ENCODE measurements at places on chromosomes 2 and 18.

- no peak for DNase-seq
These were observed 1130.3 kb upstream of the ZEB2 start for GRCh38 chr2:145650226-145650625.

GRCh38 chr2:96801786-96802595 lies 14.1 kb upstream of the CNNM3 start:
- DNase-seq = no peak

- DNase-seq = peak; percentile 1
These were observed 483.8 kb upstream of the REG3G start for GRCh38 chr2:78541451-78542267.

DNA sequence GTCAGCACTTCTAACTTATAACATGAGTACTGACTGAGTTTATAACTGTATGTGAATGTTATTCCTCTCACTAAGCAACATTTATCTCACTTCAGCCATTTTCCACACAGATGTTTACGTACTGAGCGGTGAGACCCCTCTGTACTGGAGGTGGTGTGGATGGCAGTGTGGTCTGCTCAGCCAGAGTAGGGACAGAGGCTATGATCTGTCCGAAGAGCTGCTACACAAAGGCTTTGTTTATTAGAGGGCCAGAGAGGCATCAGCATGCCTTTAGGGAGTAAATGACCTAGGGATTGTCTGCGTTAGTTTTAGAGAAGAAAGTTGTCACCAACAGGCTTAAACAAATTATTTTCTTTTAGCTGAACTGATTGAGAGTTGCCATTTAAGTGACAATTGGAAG lies 23.2 kb upstream of the TACR1 start:
- no peak for DNase-seq

DNA sequence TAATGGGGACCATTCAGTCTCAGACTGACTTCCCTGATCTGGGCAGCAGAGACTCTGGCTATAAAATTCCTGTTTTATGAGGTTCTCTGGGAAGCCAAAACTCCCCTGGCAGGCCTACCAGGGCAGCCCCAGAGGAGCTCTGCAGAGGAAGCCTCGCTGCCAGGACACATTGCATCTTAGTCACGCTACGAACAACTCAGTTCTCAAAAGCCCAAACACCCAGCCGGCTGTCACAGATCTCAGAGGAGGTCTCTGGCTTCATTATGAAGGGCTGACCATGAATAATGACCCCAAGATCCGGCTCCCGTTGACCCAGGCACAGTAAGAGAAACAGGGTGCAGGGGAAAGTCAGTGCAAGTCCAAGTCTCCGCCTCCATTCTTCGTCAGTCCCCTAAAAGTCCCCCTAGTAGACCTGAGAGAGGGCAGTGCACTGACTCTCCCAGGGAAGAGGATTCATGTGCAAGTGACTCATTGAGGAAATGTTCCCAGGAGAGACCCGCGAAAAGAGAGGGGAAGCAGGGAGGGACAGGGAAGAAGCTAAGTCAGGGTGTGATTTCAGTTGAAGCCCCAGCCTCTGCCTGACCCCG lies 212.3 kb downstream of the CYP26B1 start:
- no peak for DNase-seq

- no peak for DNase-seq
These were observed 586.7 kb downstream of the CCDC85A start for GRCh38 chr2:56770490-56770889.

DNA sequence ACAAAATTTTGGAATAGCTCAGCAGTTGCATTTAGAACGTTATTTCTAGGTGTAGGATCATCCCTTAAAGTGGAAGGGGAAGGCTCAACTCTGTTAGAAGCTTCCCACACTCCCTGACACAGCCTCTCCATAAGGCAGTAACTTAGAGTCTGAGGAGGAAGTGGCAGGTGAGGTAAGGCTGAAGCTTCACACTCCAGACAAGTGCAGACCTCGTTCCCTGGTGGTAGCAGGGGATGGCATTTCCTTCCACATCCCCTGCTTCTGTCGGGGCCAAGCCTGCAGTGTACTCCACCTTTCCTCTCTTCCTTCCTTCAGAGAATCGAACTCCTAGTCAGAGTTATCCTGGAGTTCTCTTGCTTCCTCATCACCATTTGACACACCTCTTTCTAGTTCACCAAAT lies 224.7 kb downstream of the CYRIA start:
- no peak for DNase-seq

Data from NCI-H1694 (cell line).